ENCODE measurements at places on chromosomes 2 and 18.

- DNase-seq: no peak
These were observed 18.6 kb downstream of the NRXN1 start for GRCh38 chr2:51013079-51013932.

- DNase-seq: no peak
These were observed 60.4 kb downstream of the KIAA1328 start for GRCh38 chr18:36889321-36889720.

GRCh38 chr2:64653109-64654062 is at the start of gene SERTAD2:
SERTAD2 (minus strand) TSS chr2:64653913; CDS start chr2:64636871, 17,042 bp downstream.
- peak; percentile 94 for DNase-seq

- DNase-seq: no peak
These were observed 155.4 kb upstream of the ACAA2 start for GRCh38 chr18:49968644-49969309.

DNA sequence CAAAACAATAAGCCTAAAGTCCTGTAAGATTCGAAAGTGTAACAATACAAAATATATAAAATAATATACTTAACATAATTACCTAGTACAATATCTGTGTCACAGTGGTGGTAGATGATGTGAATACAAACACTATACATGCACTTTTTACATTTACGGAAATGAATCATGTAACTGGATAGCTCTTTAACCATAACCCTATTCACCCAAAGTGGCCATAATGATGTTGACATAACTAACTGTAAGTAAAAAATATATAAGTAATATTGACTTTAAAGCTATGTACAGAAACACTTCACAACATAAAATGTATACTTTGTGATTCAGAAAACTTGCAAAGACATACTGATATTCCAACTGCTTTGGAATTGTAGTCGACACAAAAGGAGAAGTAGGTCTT is 616.9 kb upstream of the SLC8A1 start:
- no peak for DNase-seq

DNA sequence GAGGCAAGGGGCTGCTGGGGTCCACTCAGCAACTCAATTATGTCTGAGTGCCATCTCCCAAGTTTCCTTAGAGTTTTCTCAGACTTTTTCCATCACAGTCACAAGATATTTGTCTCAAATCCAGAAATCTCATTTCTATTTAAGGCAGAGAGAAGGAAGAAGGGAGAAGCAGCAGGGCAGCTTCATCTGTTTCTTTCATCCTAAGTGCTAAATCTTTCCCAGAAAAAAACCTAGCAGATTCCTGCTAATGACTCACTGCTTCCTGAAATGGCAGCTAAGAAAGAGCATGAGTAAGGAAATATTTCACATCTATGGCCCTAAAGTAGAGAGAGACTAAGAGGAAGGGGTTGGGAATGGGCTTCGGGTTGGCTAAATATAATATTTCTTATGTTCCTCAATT is 88.0 kb downstream of the KYNU start:
- DNase-seq: no peak

DNA sequence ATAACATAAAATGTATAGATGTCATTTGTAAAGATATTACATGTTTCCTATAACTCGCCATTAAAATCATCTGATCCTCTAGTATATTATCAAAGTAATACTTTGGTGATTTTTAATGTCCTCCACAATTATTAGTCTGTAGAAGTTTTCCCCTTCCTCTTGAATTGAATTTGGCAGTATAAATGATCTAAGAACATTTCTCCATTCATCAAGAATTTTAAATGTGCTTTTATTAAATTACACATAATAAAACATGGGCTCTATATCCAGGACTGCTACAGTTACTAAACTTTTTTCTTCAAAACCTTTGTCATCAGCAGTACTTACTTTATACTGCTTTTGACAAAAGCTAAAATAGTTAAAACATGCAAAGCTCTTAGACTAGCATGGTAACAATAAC is 315.4 kb upstream of the ZC3H15 start:
- DNase-seq: no peak

- no peak for DNase-seq
These were observed 443.0 kb upstream of the MMADHC start for GRCh38 chr2:150030436-150031190.

DNA sequence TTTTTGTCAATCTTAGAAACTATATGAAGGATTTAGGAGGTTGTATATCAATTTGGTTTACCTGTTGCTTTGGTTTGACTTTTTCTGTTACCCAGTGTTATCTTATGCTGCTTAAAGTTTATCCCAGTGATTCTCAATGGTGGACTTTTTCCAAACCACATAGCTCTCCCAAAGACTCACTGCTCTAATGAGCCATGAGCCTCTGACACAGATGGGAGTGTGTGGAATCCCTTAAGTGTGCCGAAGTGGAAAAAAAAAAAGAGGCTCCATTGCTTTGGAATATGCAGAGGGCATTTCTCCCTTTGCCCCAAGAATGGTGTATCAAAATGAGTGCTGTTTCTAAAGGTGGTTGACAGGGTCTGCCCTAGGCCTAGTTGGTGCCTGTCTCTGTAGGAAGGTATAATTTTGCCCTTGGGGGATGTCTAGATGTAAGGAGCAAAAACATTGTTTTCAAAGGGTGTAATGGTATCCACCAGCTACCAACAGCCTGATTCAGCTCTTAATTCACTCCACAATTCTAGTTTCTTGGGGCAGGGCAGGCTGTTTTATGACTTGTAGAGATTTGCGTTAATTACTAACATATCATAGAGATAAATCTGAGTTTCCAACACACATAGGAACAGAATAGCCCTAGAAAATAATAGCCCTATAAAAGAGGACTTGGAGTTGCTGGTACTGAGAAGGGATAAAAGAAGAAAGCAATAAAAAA is 64.3 kb upstream of the CYP26B1 start:
- no peak for DNase-seq

- DNase-seq: peak; percentile 29
These were observed 10.1 kb downstream of the TANK start for GRCh38 chr2:161170377-161170776.

GRCh38 chr2:239955087-239955988 is 69.8 kb downstream of the NDUFA10 start:
- no peak for DNase-seq

DNA sequence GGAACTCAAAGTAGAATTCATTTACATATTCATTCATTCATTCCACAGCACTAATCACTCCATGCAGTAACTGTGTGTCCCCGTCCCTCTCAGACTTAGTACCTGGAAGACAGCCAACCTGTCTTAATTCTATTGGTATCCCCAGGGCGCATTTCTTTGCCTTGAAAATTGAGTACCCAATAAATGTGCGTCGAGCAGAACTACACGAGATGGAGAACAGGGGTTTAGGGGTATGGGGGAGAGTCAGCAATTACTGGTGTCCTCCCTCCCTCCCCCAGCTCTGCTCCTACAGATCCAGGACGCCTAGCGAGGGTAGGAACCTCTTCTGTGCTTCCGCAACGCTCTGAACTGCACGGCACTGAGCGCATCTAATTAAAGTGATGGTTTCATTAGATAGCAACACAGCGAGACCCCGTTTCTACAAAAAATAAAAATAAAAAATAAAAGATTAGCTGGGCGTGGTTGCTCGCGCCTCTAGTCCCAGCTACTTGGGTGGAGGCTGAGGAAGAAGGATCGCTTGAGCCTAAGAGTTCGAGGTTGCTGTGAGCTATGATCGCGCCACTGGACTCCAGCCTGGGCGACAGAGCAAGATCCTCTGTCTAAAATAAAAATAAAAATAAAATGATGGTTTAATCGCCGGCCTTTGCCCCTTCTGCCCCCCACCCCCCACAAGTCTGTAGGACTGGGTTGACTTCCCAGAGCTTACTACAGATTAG is 614 bp upstream of the FKBP1B start:
- peak; percentile 25 for DNase-seq

GRCh38 chr2:31002537-31003150 is 135.6 kb downstream of the GALNT14 start:
- no peak for DNase-seq

GRCh38 chr2:71822463-71822862 is 325.2 kb downstream of the CYP26B1 start:
- no peak for DNase-seq

GRCh38 chr2:126753501-126754212 is 97.7 kb downstream of the GYPC start:
- DNase-seq: no peak

- DNase-seq: no peak
These were observed 419.9 kb downstream of the TGIF1 start for GRCh38 chr18:3869848-3870247.

DNA sequence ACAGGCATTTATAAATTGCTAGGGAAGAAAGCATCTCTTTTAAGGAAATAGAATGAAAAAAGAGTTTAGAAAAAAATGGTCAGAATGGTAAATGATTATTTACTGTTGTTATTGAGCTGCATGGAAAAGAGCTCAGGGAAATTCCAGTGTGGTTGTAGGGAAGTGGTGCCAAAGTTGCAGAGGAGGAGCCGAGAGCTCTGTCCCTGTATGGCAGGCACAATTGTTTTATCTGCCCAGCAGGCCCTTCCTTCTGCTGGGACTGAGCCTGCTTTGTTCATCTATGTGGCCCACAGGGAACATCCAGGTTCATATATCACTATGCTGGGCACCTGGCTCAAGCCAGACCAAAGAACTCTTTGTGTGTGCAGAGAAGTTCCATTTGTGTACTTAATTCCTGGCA is 80.8 kb upstream of the AGAP1 start:
- DNase-seq: no peak

Data from B cell (primary cell).